ENCODE measurements at places on chromosomes 1 and 21. TPM values are rescaled to one million over a fixed set of nuclear protein-coding genes. Genes with fewer than 3 reads are reported as not detected.

GRCh38 chr1:30104551-30104950 lies 618.8 kb downstream of the MATN1 start:
- DNase-seq, result no peak

DNA sequence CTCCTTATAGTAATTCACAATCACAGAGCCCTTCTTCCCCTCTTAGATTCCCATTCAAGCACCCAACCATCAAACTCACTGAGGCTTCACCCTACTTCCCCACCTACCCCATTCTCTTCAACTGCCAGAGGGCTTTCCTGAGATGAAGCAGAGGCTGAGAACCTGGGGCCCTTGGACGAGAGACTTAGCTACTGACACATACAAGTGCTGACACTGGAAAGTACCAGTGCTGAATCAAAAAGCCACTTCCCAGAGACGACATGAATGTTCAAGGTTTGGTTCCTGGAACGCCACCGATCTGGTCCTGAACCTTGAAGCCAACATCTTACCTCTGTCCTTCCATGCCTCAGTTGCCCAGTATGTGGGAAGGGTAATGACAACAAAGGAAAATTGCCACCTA lies 16.6 kb upstream of the RAP1A start:
- DNase-seq, result no peak

DNA sequence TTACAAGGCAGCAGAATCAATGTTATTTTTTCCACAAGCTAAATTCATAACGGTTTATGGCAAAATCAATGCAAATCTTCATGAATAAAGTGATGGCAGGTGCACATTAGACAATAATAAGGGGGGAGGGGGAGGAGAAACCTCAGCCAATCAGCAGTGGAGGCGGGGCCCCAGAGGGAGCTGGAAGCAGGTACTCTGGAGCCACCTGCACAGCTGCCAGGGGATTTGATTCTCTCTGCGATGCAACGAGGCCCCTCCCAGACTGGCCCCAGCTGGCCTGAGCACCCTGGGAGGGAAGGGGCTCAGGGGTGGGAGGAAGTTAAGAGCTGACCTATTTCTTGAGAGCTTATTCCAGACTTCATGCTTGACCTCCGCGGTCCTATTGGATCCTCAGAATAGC lies 127.8 kb upstream of the IGSF21 start:
- no peak for DNase-seq

DNA sequence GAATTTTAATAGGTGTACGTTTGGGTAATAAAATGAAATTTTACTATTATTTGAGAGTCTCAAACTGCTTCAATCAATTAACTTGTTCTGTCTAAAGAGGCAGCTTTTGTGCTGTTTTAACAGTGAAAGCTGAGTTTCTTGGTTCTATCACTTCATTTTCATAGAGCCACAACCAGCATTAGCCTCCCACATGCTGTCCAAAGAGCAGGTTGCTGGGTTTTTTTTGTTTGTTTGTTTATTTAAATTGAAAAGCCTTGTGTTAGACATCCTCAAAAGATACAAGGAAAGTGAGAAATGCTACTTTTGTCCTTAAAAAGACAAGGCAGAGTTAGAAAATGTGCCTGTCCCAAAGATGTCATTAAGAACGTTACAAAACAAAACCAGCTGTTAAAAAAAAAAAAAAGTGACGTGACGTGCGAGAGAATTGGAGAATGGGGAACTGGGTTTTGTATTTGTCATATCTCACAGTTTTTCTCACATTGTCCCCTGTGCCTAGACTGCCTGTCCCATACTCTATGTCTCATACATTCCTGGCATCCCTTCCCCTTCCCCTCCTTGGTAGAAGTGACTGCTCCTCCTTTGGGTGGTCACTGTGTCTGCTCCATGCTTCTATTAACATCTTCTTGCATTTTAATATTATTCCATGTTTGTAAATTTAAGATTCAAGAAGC lies 63.1 kb upstream of the CD34 start:
- no peak for DNase-seq

- DNase-seq, result peak; percentile 19
Observed at GRCh38 chr1:67441183-67441582, 11.0 kb upstream of the SERBP1 start.

GRCh38 chr1:62962901-62963776 lies 179.2 kb downstream of the ATG4C start:
- DNase-seq, result no peak

DNA sequence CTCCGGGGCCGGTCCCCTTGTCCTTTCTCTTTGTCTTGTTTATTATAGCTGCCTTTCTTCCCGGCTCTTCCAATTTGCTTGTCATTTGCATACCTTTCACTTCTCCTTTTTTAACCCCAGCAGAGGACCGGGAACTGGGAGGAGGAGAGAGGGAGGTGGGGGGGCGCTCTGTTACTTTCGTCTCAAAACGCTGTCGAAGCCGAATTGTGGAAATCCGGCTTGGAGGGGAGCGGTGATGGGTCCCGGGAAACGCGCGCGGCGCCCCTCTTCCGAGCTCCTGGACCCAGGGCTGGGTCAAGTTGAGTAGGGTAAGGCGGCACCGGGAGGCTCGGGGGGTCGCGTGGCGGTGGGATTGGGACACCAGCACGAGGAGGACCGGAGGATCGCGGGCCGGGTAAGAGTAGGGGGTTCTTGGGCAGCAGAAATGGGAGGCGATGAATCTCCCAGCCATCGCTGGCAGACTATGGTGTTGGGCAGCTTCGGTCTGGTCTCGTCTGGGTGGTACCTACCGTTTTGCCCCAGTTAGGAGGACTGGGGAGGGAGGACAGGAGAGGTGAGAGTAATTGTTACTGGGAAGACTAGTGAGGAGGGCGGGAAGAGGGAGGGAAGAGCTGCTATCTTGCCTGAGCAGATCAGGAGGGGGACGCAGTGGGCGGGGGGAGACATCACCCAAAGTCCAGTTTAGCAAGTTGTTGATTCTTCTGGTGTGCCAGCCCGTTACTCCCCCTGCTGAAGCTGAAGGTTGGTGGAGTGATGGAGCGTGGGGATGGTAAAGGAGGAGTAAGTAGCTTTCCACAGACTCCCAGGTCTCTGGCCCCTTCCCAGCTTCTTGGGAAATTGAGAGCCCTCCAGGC lies 1.5 kb downstream of the PROX1 start:
- DNase-seq, result no peak

GRCh38 chr1:228015276-228016180 lies 8.7 kb downstream of the WNT3A start:
- peak; percentile 0 for DNase-seq

Gene GFI1
- total RNA-seq, result 30.6 TPM

DNA sequence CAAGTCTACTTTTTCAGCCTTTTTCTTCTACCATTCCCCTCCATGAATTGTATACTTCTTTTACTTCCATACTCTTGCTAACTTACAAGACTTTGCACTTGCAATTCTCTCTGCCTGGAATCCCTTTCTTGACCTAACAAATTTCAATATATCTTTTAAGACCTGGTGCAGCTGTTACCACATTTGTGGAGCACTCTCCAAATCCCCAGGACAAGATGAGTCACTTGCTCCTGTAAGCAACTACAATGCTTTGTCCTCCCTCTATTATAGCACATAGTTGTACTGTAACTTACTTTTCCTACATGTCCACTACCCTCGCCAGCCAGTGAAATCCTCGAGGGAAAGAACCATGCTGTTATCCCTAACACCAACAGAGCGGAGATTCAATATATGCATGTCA lies 43.1 kb downstream of the WARS2 start:
- DNase-seq, result no peak

Gene LCE3D
- not detected for total RNA-seq

Gene CBR3
- 5.8 TPM for total RNA-seq

DNA sequence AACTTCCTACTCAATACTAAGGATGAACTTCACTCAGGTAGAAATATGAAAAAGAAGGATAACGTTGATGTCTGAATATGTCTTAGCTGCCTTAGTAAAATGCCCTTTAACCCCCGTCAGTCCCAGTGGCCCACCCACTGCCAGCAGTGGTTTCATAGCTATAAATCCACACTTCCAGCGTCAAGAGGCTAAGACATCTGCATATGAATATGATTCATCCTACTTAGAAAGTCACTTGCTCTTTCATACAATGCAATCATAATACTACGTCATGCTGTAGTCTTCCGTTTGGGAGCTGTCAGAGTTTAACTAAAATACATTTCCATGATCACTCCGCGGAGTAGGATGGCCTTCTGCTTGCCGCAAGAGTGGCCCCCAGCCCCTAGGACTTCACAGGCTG lies 247.3 kb downstream of the SDCCAG8 start:
- DNase-seq, result no peak

Gene OR2T33
- not detected for total RNA-seq

Gene HES3
- not detected for total RNA-seq

GRCh38 chr1:212950243-212951125 lies at the start of gene VASH2:
Gene VASH2 (plus strand): TSS chr1:212950541. CDS start chr1:212951543, 1,002 bp downstream.
- DNase-seq, result peak; percentile 70

DNA sequence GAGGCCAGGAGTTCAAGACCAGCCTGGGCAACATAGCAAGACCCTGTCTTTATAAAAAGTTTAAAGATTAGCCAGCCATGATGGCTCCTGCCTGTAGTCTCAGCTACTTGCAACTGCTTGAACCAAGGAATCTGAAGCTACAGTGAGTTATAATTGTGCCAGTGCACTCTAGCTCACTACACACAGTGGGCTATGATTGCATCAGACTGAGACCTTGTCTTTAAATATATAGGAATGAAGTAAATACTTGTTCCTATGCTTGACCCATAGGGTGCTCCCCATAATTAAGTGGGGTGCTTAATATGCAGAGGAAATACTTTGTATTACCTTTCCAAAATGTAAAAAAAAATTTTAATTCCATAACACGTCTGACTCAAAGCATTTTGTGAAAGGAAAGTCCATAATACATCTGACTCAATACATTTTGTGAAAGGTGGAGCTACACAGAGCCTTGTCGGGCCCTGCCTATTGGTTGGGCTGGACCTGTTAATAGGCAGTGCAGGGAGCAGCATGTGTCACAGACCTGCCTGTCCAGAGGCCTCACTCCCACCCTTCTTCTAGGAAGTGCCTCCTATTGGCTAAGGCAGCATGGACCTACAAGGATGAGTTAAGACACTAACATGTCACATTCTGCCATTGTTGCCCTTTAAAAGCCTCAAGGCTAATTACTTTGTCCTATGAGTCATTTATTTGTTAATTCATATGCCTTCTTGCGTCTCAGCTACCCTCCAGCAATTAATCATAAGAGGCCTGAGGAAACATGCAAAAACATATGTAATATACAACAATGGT lies 33.6 kb downstream of the CD58 start:
- no peak for DNase-seq

DNA sequence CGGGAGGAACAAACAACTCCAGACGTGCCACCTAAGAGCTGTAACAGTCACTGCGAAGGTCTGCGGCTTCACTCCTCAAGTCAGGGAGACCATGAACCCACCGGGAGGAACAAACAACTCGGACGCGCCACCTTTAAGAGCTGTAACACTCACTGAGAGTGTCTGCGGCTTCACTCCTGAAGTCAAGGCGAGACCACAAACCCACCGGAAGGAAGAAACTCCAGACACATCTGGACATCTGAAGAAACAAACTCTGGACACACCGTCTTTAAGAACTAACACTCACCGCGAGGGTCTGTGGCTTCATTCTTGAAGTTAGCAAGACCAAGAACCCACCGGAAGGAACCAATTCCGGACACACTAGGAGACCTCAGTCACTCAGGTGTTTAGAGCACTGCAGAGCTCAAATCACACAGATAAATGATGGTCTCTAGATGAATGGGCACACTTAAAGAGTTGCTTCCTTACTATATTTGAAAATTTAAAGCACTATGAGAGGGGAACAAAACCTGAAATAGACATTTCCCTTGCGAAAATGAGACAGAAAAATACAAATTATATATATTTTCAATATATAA lies 587.7 kb upstream of the ADGRL4 start:
- DNase-seq, result no peak

GRCh38 chr1:24201941-24202440 lies 14.9 kb upstream of the IFNLR1 start:
- peak; percentile 54 for DNase-seq

- no peak for DNase-seq
Observed at GRCh38 chr1:16050328-16050727, 6.7 kb downstream of the CLCNKB start.

GRCh38 chr1:214604523-214604922 lies 1.5 kb downstream of the CENPF start:
- DNase-seq, result no peak

Gene SIPA1L2
- 4.9 TPM for total RNA-seq

- DNase-seq, result no peak
Observed at GRCh38 chr1:1373815-1374588, 1.0 kb downstream of the AURKAIP1 start.

- no peak for DNase-seq
Observed at GRCh38 chr1:109635862-109636200, 16.2 kb downstream of the AMPD2 start.

DNA sequence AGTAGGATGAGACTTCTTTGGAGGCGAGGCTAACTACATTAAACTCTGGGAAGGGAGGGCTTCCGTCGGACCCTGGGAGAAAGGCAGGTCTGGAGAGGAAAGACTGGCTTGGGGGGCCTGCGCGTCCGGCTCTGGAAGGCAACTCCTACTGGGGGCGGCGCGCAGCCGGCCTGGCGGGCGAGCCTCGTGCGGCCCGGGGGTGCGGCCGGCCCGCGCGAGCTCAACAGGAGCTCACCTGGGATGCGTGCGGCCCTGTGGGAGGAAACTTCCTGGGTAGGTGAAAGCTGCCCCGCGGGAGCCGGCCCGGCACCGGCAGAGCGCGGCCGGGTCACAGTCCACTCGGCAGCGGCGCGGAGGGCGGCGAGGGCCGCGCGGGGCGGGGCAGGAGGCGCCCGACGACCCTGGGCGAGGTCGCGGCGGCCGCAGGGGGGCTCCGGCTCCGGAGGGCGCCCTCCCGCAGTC lies 449 bp downstream of the EPS15 start:
- peak; percentile 37 for DNase-seq

GRCh38 chr1:9069326-9070100 lies at the start of gene SLC2A5:
Gene SLC2A5 (minus strand): TSS chr1:9069635. CDS start chr1:9069536, 99 bp downstream.
- DNase-seq, result no peak

Gene HSPB7
- not detected for total RNA-seq

GRCh38 chr21:42523941-42524340 lies 10.3 kb downstream of the SLC37A1 start:
- DNase-seq, result no peak

GRCh38 chr1:212686069-212686468 lies 13.6 kb downstream of the BATF3 start:
- no peak for DNase-seq

GRCh38 chr21:26207021-26207420 lies 36.5 kb upstream of the APP start:
- DNase-seq, result no peak

Gene SPRR4
- total RNA-seq, result not detected

Gene C4BPA
- not detected for total RNA-seq

Gene NIBAN1
- 1.7 TPM for total RNA-seq

Gene ROR1
- not detected for total RNA-seq

DNA sequence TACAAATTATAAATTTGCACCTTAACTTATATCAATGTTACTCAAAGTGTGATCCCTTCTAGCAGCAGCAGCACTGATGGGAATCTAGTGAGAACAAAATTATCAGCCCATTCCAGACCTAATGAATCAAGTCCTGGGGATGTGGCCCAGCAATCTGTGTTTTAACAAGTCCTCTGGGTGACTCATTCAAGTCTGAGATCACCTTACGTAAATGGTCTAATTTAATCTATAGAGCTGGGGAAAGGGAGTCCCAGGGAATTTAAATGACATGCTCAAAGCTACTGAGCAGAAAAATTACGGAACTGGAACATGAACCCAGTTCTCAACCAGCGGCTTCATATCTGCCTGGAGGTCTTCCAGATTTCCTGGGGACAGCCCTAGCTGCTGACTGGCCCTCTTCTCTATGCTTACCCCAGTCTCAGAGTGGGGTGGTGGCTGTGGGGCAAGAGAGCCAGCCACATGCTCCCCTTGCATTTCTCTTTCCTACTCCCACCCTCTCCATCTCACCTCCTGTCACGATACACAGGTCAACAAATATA lies 220.0 kb downstream of the TM2D1 start:
- DNase-seq, result no peak

Gene MANEAL
- total RNA-seq, result 0.66 TPM

Gene IL6R
- 85.6 TPM for total RNA-seq

All from naive thymus-derived CD4-positive, alpha-beta T cell (primary cell).